ENCODE measurements at places on chromosomes 2 and 18.
A peak's percentile ranks its signal among the peaks of the same experiment; 100 is the strongest.

GRCh38 chr2:85536479-85536878, 2.5 kb upstream of the MAT2A start:
- DNase-seq, result no peak

DNA sequence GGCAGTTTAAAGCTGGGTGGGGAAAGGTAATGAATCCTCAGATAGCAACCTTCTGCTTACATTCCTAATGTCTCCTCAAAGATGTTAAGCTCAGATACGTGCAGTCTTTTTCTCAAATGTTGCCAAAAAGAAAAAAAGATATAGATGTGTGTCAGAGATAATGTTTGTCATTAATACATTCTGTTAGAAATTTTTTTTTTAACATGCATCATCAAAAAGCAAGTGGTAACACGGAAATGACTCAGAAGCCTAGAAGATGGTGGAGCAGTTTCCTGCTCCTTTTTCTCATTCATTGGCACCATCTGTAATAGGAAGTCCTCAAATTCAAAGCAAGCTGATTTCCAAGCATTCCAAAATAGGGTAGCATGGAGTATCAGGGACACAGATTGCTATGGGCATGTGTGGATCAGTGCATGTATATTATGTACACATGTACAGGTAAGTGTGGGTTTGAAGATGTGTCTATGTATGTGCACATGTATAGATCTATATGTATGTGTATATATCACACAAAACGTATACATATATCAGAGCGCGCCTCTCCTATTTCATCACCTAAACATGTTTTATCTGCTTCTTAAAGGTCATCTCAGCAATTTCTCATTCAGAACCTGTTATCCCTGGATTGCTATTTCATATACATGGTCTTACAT, 79.9 kb upstream of the ITGB6 start:
- no peak for DNase-seq

- no peak for DNase-seq
Observed at GRCh38 chr18:44149706-44150105, 531.0 kb upstream of the SETBP1 start.

- no peak for DNase-seq
Observed at GRCh38 chr2:71962911-71963694, 184.6 kb downstream of the CYP26B1 start.

DNA sequence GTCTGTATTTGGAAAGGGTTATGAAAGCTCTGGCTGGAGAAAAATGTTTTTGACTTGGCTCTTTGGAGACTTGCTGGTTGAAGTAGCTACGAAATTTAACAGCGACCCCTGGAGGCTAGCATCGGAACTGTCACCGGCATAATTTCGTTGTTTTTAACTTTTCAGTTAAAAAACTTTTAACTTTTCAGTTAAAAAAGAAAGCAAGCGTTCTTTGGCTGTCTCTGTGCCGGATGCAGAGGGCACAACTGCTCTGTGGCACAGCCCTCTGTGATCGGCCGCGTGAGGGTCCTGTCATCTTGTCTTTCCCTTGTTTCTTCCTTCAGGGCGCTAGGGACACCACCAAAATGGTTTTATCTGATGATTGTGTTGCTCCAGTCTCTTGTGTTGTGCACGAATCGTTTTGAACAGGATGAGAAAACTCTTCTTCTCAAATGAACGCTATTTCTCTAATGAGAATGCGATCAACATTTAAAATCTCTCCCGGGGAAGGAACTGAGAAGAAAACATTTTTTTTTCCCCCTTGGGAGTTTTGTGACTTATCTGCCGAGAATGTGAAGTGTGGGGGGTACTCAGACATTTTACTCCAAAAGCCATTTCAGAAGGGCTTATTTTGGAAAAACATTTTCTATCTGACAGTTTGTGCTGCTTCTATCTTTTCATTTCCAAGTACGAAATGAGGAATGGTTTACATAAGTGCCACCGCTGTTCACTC, 57.1 kb downstream of the ADCYAP1 start:
- no peak for DNase-seq

GRCh38 chr2:218221000-218221399, 4.0 kb downstream of the ARPC2 start:
- no peak for DNase-seq

DNA sequence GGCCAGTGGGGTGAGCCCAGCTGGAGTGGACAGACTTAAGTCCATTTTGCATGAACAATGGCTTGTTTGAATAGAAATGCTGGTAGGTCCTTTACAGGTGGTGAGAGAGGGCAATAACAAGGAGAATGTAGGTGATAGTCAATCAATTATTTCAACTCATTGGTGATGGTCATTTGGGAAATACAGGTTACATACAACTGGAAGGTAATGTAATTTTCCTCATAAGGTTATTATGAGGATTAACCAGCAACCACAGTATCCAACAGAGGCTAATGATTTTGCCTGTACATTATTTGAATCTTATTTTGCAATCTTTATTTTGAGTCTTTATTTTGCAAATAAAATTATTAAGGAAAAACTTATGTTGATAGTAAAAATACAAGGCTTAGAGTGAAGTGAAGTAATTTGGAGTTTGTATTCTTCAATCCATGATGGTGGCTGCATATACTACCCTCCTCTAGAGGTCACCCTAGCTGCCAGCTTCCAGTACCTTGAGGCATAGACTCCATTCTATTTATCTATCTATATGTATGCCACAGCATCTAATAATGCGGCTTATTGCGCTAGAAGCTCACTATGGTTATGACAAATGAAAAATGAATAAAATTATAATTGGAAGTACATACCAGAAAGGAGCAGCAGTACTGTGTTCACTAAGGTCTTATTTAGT, 20.5 kb upstream of the HNMT start:
- no peak for DNase-seq

DNA sequence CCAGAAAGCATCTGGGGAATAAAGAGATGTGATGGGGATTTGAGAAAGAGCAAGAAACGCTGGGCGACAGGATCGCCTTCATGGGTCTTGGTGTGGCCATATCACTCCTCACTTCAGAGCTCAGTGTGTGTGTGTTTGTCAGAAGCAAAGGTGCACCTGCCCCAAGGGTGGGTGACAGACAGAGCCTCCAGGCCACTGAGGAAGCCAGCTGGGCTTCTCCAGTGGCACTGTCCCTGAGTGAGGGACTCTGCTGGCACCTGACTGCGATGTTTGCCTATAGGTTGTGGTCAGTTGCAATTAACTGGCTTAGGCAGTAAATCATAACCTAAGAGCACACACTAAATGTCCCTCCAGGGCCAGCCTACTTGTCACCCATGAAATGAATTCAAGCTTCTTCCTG, 23.5 kb upstream of the GNAL start:
- DNase-seq, result no peak

- DNase-seq, result no peak
Observed at GRCh38 chr2:128361376-128362131, 42.9 kb upstream of the HS6ST1 start.

- no peak for DNase-seq
Observed at GRCh38 chr2:146458585-146458984, 1386.2 kb upstream of the ACVR2A start.

- DNase-seq, result no peak
Observed at GRCh38 chr18:9066817-9067306, 35.6 kb upstream of the NDUFV2 start.

GRCh38 chr2:197891897-197892442, 87.6 kb downstream of the PLCL1 start:
- DNase-seq, result no peak

GRCh38 chr18:58579561-58580047, 49.3 kb downstream of the ALPK2 start:
- DNase-seq, result no peak

DNA sequence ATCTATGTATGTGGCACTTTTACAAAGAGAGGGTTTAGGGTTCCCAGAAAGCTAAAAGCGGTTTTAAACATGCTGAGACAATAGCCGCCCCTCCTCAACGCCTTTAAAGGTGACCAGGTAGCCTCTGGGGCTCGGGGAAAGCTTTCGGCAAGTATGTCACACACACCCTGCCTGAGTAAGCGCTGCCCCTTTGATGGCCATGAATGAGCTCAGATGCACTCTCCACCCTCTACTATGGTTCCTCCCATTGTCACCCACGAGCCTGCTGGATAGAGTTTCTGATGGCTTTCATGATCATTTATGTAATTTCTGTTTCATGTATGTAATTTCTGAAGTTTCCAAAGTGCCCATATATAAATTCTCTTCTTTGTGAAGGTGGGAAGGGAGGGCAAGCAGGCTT, 44.1 kb upstream of the GRHL1 start:
- no peak for DNase-seq

GRCh38 chr2:160493227-160494028, at the start of gene RBMS1:
TSS of gene RBMS1 (minus strand) at chr2:160493807. CDS start at chr2:160493363, 444 bp downstream.
- peak; percentile 29 for DNase-seq

- DNase-seq, result no peak
Observed at GRCh38 chr2:154898269-154898668, 199.8 kb downstream of the KCNJ3 start.

- no peak for DNase-seq
Observed at GRCh38 chr2:240205348-240205747, 64.9 kb upstream of the OTOS start.

- DNase-seq, result no peak
Observed at GRCh38 chr18:76823587-76824011, 1.2 kb downstream of the ZNF236 start.

DNA sequence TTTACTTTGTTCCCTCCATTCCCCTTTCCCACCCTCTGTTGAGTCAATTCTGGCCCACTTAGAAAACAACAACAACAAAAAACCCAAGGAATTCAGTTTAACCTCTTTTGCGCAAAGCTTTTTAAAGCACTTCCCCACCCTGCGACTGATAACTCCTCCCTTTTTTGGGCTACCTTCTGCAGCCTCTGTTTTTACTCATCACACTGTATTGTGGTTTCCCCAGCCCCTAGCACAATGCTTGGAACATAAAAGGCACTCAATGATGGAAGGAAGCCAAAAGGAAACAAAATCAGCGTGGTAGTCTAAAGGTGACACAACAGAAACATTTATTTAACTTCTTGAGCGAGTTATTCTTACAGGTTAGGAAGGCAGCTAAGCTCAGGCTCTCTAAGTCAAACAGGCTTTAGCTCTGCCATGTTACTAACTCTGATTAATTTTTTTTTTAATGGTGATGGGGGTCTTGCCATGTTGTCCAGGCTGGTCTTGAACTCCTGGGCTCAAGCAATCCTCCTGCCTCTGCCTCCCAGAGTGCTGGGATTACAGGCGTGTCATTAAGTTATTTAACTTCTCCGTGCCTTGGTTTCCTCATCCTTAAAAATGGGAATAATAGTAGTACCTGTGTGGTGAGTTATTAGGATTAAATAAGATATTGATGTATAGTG, 1.3 kb downstream of the CEP68 start:
- no peak for DNase-seq

- DNase-seq, result no peak
Observed at GRCh38 chr2:51103205-51103604, 71.3 kb upstream of the NRXN1 start.

GRCh38 chr2:24635181-24635580, 144.1 kb downstream of the NCOA1 start:
- no peak for DNase-seq

DNA sequence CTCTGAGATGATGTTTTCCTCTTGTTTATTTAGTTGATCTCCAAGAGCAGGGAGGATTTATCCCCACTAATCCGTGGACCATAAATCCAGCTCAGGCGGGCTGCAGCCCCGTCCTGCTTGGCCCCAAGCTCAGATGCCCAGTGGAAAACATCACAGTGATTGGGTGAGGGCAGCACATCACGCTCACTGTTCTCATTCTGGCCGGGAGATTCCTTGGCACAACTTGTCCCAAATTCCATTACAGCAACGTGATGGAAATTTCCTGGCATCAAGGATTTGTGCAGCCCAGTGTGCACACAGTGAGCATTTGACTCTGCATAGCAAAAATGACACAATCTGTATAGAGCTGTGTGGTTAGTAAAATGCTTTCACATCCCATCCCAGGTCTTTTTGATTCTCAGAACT, 96.8 kb downstream of the VAPA start:
- DNase-seq, result no peak

GRCh38 chr2:203822240-203822639, 45.3 kb upstream of the CTLA4 start:
- DNase-seq, result no peak

- no peak for DNase-seq
Observed at GRCh38 chr18:48742706-48743475, 204.1 kb downstream of the CTIF start.

- DNase-seq, result no peak
Observed at GRCh38 chr2:206798000-206798399, 32.6 kb downstream of the FASTKD2 start.

- no peak for DNase-seq
Observed at GRCh38 chr18:9740071-9740470, 32.0 kb downstream of the RAB31 start.

DNA sequence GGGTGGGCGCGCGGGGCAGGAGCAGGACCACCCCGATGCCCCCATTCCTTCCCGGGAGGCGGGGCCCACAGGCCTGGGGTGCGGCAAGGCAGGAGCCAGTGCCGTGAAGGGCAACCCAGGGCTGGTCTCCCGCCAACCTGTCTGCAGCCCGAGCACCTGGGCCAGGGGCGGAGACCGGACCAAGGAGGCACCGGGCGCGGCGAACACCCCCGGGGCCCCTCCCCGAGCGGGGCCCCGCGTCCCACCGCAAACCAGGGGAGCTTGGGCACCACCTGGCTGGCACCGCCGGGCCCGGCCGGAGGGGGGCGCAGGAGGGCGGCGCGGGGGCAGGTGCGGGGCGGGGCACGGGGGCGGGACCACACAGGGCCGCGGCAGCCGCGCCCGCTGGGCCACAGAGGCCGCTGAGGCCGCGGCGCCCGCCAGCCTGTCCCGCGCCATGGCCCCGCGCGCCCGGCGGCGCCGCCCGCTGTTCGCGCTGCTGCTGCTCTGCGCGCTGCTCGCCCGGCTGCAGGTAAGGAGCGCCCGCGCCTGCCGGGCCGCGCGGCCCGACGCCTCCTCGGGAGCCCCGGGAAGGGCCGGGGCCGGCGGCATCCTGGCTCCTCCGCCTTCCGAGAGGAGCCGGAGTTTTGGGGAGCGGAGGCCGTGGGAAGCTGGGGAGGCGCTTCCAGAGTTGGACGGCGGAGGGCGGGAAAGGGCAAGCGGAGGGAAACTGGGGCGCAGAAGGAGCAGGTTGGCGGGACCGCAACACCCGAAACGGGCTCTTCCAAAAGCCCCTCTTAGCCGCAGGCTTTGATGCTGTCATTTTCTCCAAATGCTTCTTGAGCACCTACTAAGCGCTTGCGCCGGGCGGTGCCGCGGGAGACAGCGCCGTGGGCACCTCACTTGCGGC, at the start of gene TNFRSF11A:
Gene TNFRSF11A (plus strand): TSS at position 394 of the 889 bp plus-strand sequence. CDS start 43 bp downstream, at position 437.
- peak; percentile 31 for DNase-seq

DNA sequence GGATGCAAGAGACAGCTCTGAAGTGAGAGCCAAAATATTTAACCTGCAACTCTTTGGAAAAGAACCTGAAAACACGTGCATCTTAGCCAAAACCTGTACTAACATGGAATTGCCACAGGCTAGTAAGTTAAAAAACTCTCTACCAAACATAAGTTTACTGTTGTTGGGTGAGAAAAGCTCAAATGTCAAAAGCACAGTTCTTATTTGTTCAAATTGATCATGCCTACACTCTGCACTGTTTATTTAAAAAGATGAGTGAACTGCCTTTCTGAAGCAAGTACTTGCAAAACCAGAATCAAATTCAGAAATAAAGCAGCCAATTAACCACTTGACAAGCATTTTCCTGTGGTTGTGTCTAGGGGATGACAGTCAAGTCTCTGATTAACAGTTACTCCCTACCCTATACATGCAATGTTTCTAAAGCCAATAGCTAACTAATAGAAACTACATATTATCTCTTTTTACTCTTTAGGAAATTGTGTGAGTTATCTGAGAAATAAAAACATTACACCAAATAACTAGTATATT, 5.6 kb downstream of the IKZF2 start:
- no peak for DNase-seq

- no peak for DNase-seq
Observed at GRCh38 chr2:68018727-68019126, 44.1 kb downstream of the C1D start.

- no peak for DNase-seq
Observed at GRCh38 chr2:127044977-127045661, 61.8 kb downstream of the BIN1 start.

Data from stimulated activated CD8-positive, alpha-beta memory T cell treated with anti-CD3 and anti-CD28 coated beads, Interleukin-12 subunit alpha, Interleukin-12 subunit beta, amount 100 ng/mL, for 4 hours (primary cell).